T-helper 2 cell treated with Interferon-gamma antibody and Interleukin-4, amounts not matched to agents 100 ng/mL and 5 ng/mL, for 36 hours (primary cell): ENCODE measurements at places on chromosomes 12 and 14. TPM values are rescaled to one million over a fixed set of nuclear protein-coding genes. Genes with fewer than 3 reads are reported as not detected.

Gene PPFIA2
- not detected in 2 replicates for total RNA-seq

Gene AP4S1
- 6.7 and 8.3 TPM in 2 replicates for total RNA-seq

Gene LRRIQ1
- total RNA-seq: not detected in 2 replicates

Gene CIDEB
- 28.6 and 29.5 TPM in 2 replicates for total RNA-seq

Gene SNRPF
- 47.2 and 50.5 TPM in 2 replicates for total RNA-seq
